Left lung (tissue), 14 donors: ENCODE measurements at places on chromosomes 7 and 10. TPM values are rescaled to one million over a fixed set of nuclear protein-coding genes. Genes with fewer than 3 reads are reported as not detected.
A peak's percentile ranks its signal among the peaks of the same experiment; 100 is the strongest.

The ELOVL3 gene
- 0.58 TPM for total RNA-seq

The FASTK gene
- total RNA-seq, result 63.5 TPM

The HPSE2 gene
- 0.99 TPM for total RNA-seq

The OR6V1 gene
- not detected for total RNA-seq

The C7orf57 gene
- total RNA-seq, result not detected

The SPDYE17 gene
- not detected for total RNA-seq

The MACROH2A2 gene
- total RNA-seq, result 8.1 TPM

The RBM48 gene
- 10.6 TPM for total RNA-seq

The NUTM2E gene
- not detected for total RNA-seq

The MLXIPL gene
- 6.2 TPM for total RNA-seq

The EIF3A gene
- total RNA-seq, result 113 TPM

The ELN gene
- total RNA-seq, result 202 TPM

The ABCB1 gene
- total RNA-seq, result 2.2 TPM

DNA sequence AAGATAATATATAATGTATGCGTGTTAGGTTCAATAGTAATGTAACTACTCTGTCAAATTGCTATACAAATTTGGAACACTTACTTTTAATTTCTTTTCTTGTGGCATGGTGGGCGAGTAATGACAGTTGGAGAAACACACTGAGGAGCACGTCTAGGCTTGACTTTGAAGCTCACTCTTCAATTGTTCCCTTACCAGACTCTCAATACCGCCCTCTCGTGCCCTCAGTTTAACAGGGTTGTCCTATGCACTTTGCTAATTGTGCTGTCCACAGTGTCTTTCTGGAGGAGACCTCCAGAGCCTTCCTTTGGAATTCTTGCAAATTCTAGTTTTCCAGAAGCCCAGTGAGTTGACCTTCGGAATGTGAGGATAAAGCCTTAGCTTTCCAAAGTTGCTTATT lies 107.2 kb upstream of the RELN start:
- no peak overlapping the region for H3K27ac ChIP-seq
- H3K4me3 ChIP-seq, result no peak overlapping the region
- H3K27me3 ChIP-seq, result no peaks in the 10 kb centered on the region
- H3K4me1 ChIP-seq, result no peaks in the 10 kb centered on the region
- no peaks in the 10 kb centered on the region for H3K36me3 ChIP-seq

DNA sequence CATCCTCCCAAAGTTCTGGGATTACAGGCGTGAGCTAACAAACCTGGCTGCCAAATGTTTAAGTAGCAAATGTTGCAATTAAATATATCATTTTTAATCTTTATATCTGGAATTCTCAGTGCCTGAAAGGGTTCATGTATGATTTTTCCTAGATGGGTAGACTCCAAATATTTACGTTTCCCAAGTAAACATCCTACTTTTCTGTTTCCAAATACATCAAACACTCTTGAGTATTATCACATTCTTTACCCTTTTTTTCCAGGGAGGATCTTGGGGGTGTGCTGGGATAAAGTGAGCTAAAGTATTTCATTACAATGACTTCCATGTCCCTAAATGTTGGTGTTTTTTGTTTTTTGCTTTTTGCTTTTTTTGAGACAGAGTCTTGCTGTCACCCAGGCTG lies 32.9 kb upstream of the CYTH3 start:
- H3K36me3 ChIP-seq, result no peaks in the 10 kb centered on the region
- H3K4me1 ChIP-seq, result no peaks in the 10 kb centered on the region
- no peak overlapping the region for H3K4me3 ChIP-seq

DNA sequence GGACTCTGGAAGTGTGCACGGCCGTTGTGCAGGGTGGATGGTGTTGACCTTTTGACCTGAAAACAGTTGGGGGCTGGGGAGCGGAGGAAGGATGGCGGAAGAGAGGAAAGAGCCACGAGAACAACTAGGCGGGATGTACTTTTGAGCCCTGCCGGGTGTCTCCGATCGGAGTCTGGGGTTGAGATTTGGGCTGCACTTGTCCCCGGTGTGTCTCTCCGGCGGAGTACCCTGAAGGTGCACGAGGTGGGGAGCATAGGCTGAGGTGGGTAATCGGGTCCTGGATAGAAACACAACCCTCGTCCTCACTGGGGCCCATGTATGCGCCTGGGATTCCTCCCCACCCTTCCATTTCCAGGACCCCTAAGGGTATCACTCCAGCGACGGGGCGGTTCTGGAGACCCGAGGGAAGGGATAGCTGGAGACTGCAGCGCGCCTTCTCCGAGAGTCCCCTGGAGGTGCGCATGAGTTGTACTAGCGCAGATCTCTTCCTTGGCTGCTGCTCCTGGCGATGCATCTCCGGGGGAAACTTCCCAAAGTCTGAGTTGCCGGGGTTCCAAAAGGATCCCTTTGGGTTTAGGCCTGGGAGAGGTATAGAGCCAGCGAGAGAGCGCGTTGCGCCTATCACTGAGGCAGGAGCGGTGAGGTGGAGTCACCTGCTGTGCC lies 4.6 kb upstream of the HMX2 start:
- H3K27ac ChIP-seq, result no peak overlapping the region
- H3K36me3 ChIP-seq, result no peaks in the 10 kb centered on the region
- no peaks in the 10 kb centered on the region for H3K4me1 ChIP-seq
- no peak for DNase-seq

DNA sequence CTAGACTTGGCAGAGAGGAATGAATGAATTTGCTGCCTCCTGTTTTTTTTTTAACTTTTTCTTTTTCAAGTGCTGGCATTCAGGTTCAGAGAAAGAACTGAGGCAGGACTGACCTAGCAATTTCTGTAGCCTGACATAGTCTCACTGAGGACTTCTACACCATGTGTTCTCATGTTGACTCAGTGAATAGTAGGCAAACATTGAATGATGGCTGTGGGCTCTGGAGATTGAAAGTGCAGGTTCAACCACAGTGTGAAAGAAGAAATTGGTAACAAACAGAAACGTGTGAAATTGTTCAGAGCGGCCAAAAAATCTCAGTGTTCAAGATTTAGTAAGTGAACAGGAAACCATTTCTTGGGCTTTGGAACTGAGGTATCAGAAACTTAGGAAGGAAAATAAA lies 322.4 kb upstream of the GHITM start:
- H3K36me3 ChIP-seq, result no peaks in the 10 kb centered on the region
- no peaks in the 10 kb centered on the region for H3K4me1 ChIP-seq
- H3K27ac ChIP-seq, result no peak overlapping the region
- no peak overlapping the region for H3K4me3 ChIP-seq

DNA sequence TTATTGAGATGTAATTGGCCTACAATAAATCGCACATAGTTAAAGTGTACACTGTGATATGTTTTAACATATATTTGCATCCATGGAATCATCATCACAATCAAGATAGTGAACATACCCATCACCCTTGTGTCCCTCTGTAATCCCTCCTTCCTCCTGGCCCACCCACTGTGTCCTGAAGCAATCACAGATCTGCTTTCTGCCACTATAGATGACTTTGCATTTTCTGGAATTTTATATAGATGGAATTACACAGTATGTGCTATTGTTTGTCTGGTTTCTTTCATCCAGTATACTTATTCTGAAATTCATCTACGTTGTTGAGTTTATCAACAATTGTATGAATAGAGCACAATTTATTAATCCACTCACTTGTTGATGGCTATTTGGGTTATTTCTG lies 181.3 kb downstream of the SNX10 start:
- H3K27ac ChIP-seq, result no peak overlapping the region
- DNase-seq, result no peak
- H3K36me3 ChIP-seq, result no peaks in the 10 kb centered on the region
- H3K4me1 ChIP-seq, result no peaks in the 10 kb centered on the region
- H3K4me3 ChIP-seq, result no peak overlapping the region

DNA sequence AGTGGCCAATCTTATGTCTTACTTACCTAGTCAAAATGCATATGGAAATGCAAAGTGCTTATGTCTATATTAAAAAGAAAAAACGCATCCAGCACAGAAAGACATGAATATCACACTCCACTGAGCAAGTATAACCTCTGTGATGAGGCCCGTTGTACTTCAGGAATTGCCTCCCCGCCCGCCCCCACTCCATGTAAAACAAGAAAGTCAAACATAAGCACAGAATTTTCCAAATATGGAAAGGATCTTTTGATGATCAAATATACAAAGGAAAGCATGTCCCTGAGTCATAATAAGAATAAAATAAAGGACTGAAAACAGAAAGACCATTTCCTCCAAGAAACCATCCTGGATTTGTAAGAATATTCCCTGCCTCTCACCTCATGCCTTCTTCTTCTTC lies 229.1 kb downstream of the BAMBI start:
- H3K4me3 ChIP-seq, result no peak overlapping the region
- H3K4me1 ChIP-seq, result no peaks in the 10 kb centered on the region
- no peak overlapping the region for H3K27ac ChIP-seq
- no peak for DNase-seq

GRCh38 chr7:149196151-149196704 lies 882 bp downstream of the ZNF282 start:
- no peaks in the 10 kb centered on the region for H3K36me3 ChIP-seq
- H3K27me3 ChIP-seq, result no peaks in the 10 kb centered on the region
- peak overlapping the region; percentile 85 for H3K27ac ChIP-seq
- no peak for DNase-seq

- no peaks in the 10 kb centered on the region for H3K27me3 ChIP-seq
- DNase-seq, result no peak
- H3K27ac ChIP-seq, result no peak overlapping the region
- no peaks in the 10 kb centered on the region for H3K36me3 ChIP-seq
Observed at GRCh38 chr10:5557799-5558771, 33.3 kb downstream of the CALML3 start.

DNA sequence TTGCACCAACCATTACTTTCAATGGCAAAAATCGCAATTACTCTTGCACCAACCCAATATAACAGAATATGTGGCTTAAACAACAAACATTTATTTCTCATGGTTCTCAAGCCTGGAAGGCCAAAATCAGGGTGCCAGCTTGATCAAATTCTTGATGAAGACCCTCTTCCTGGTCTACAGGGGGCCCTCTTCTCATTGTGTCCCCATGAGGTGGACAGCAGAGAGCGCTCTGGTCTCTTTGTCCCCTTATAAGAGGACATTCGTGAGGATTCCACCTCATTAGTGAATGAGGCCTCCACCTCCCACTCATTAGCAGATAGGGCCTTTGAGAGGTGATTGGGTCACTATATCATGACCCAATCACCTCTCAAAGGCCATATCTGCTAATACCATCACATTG lies 120.0 kb downstream of the CALN1 start:
- DNase-seq, result no peak
- H3K36me3 ChIP-seq, result no peaks in the 10 kb centered on the region
- no peaks in the 10 kb centered on the region for H3K4me1 ChIP-seq
- no peak overlapping the region for H3K4me3 ChIP-seq

GRCh38 chr10:50231515-50232260 lies 19.6 kb downstream of the ASAH2 start:
- H3K27ac ChIP-seq, result no peak overlapping the region
- H3K4me3 ChIP-seq, result no peak overlapping the region

GRCh38 chr10:21285742-21286331 lies 239.6 kb downstream of the SKIDA1 start:
- H3K27ac ChIP-seq, result no peak overlapping the region
- no peaks in the 10 kb centered on the region for H3K27me3 ChIP-seq
- no peak overlapping the region for H3K4me3 ChIP-seq
- no peaks in the 10 kb centered on the region for H3K36me3 ChIP-seq
- DNase-seq, result no peak
- H3K4me1 ChIP-seq, result no peaks in the 10 kb centered on the region

GRCh38 chr7:7819442-7820247 lies 101.2 kb upstream of the RPA3 start:
- H3K4me3 ChIP-seq, result no peak overlapping the region
- no peaks in the 10 kb centered on the region for H3K36me3 ChIP-seq
- no peaks in the 10 kb centered on the region for H3K4me1 ChIP-seq
- H3K27me3 ChIP-seq, result no peaks in the 10 kb centered on the region
- no peak overlapping the region for H3K27ac ChIP-seq

- peaks cover 25% of the 10 kb centered on the region for H3K4me1 ChIP-seq
- H3K27me3 ChIP-seq, result no peaks in the 10 kb centered on the region
- no peak for DNase-seq
- H3K36me3 ChIP-seq, result peaks cover 5% of the 10 kb centered on the region
- H3K4me3 ChIP-seq, result no peak overlapping the region
Observed at GRCh38 chr10:125115409-125115808, 45.0 kb downstream of the CTBP2 start.

GRCh38 chr7:101099969-101100781 lies 14.9 kb downstream of the TRIM56 start:
- peak overlapping the region; percentile 54 for H3K27ac ChIP-seq
- no peaks in the 10 kb centered on the region for H3K27me3 ChIP-seq
- no peaks in the 10 kb centered on the region for H3K36me3 ChIP-seq
- peak; percentile 57 for DNase-seq
- H3K4me1 ChIP-seq, result peaks cover 10% of the 10 kb centered on the region

GRCh38 chr7:148108381-148108780 lies 482.2 kb upstream of the C7orf33 start:
- no peak for DNase-seq
- H3K27ac ChIP-seq, result no peak overlapping the region
- H3K4me3 ChIP-seq, result no peak overlapping the region
- no peaks in the 10 kb centered on the region for H3K36me3 ChIP-seq
- H3K27me3 ChIP-seq, result no peaks in the 10 kb centered on the region

- no peaks in the 10 kb centered on the region for H3K27me3 ChIP-seq
- peak overlapping the region; percentile 74 for H3K27ac ChIP-seq
- H3K36me3 ChIP-seq, result no peaks in the 10 kb centered on the region
- H3K4me1 ChIP-seq, result peaks cover 56% of the 10 kb centered on the region
- no peak for DNase-seq
Observed at GRCh38 chr7:22563621-22564241, 63.7 kb upstream of the STEAP1B start.

- H3K4me3 ChIP-seq, result no peak overlapping the region
- H3K4me1 ChIP-seq, result no peaks in the 10 kb centered on the region
- peaks cover 30% of the 10 kb centered on the region for H3K27me3 ChIP-seq
- no peak for DNase-seq
- H3K36me3 ChIP-seq, result no peaks in the 10 kb centered on the region
- no peak overlapping the region for H3K27ac ChIP-seq
Observed at GRCh38 chr10:133564816-133565215, 567 bp downstream of the SYCE1 start.

GRCh38 chr7:155007947-155008346 lies 5.0 kb upstream of the PAXIP1 start:
- H3K4me1 ChIP-seq, result peaks cover 11% of the 10 kb centered on the region
- no peak overlapping the region for H3K27ac ChIP-seq
- H3K27me3 ChIP-seq, result no peaks in the 10 kb centered on the region
- no peaks in the 10 kb centered on the region for H3K36me3 ChIP-seq

DNA sequence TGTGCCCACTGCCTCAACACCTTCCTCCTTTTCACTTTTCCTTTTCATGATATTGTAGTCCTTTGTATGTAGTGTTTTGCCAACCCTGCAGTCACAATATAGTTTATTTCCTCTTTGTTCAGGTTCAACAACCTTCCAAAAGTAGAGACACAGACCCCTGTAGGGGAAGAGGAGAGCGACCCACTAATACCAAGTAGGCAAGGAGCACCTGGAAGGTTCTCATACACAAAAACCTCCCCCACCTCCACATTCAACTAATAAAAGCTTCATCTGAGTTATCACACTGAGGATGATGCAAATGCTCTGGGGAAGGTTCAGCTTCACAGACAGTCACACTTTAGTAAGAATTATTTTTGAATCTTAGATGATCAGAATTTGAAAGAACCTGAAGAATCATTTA lies 41.6 kb downstream of the PIK3AP1 start:
- no peaks in the 10 kb centered on the region for H3K4me1 ChIP-seq
- no peak overlapping the region for H3K4me3 ChIP-seq
- no peaks in the 10 kb centered on the region for H3K27me3 ChIP-seq
- H3K27ac ChIP-seq, result no peak overlapping the region
- no peaks in the 10 kb centered on the region for H3K36me3 ChIP-seq
